ENCODE measurements at places on chromosomes 5 and 9.
A peak's percentile ranks its signal among the peaks of the same experiment; 100 is the strongest.

DNA sequence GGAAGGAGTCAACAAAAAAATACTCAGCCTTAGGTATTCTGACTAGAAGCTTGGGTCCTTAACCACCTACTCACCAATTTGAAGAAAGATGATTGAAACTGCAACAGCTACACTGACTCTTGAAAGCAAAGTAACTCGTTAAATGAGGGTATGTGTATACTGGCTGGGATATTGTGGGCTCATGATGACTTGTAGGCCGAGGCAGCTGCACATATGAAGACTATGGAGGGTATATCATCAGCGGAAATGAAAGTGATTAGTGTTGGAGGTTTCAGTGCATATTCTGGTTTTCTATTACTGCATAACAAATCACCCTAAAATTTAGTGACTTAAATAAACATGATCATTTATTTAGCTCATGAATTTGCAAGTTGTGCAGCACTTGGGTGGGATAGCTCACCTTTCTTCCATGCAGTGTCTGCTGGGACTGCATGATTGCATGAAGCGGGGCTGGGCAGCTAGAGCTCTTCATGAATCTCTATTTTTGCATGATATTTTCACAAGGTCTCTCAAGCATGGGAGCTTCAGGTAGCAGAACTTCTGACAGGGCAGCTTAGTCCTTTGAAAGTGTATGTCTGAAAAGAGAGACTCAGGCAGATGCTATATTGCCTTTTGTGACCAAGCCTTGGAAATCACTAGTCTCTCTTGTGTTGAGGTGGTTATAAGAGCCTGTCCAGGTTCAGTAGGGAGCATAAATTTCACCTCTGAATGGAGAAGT, 96.1 kb upstream of the CDKN2B start:
- DNase-seq: no peak

DNA sequence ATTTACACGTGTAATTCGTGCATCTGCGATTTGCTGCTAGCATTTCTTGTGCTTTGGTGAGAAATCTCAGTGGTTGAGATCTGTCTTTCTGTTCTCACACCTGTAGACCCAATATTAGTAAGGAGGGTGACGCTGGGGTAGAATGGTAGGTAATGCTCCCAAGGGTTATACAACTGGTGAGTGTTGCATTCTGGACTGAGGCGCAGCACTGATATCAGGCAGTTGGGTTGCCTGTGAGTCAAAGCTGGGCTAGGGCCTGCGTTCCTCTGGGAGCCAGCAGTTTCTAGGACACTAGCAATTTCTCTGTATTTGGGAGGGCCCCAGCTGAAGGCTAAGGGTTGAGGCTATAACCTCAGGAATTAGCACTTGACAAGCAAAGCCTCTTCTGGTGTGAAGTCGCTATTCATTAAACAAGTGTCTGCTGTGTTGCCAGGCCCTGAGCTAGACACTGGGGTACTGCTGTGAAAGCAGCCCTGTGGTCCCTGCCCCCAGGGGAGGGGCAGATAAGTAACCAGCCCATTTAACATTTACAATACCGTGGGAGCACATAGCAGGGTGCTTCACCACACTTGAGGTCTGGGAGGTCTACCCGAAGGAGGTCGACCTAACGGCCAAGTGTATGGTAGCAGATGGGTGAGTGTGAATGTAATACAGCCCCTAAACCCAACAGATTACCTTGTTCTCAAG, 28.7 kb downstream of the LARP1 start:
- no peak for DNase-seq

DNA sequence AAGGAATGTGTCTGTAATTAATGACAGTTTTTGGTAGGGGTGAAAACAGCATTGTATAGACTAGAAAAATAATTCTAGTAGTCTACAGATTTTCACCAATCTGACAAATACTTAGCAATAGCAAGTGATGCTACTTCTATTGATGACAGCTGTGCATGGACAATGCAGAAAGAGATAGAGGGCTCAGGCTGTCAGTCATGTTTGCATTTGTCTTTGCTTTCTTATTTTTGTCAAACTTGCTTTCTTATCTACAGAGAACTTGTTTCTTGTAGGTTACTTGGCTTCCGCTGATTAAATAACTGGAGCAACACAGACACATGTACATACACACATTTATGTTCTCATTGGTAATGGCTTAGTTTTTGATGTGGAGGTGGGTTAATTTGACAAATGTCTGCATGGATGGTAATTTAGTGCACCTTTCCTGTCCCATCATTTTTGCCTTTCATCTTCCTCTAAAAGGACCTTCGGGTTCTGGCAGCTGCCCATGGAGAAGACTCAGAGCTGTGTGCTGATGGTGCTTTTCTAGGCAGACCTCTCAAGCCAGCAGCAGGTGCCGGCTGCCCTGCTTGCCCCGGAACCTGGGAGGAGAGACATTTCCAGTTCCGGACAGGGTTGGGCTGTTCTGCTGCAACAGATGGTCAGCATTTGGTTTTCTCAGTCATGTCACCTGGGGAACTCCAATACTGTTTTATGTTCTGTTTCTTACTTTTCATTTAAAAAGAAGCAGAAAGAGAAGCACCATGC, 28.8 kb downstream of the CAMK4 start:
- DNase-seq: no peak

- peak; percentile 55 for DNase-seq
Measured at GRCh38 chr5:14174230-14174636, 31.1 kb downstream of the TRIO start.
